ENCODE measurements at places on chromosomes 12 and 14.

GRCh38 chr12:1843641-1844005 is 23.3 kb downstream of the LRTM2 start:
- DNase-seq, result no peak

GRCh38 chr12:68482660-68483059 is 128.0 kb upstream of the RAP1B start:
- no peak for DNase-seq

DNA sequence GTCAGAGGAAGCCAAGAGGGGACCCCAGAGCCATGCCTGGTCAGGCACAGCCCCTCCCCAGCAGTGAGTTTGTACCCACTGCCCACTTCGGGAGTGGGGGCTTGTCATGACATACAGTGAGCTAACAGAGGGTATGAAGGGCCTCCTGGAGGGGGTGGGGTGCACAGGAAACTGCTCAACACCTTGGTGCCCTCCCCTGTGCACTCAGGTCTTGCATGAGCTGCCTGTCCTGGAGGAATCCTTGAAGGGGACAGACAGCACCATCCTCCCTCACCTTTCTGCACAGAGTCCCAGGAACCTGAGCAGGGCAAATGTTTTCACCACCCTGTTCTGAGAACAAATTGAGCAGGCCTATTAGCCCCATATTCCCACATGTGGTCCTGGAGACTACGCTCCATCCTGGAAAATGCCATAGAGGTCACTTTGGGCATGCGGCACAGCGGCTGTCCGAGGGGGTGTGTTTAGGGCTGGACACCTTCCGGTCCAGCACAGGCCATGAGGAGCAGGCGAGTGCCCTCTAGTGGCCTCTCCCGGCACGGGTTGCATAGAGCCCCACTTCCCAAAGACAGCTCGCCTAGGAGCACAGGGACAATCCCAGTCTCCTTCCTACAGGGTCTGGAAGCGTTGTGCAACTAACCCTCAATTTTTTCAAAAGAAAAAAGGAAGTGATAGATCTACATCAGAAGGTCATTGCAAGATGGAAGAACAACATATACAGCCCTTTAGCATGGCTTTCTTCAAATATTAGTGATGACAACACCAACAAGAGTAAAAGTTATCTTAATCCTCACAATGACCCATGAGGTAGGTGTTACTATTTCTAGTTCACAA is 31.9 kb upstream of the ZFP36L1 start:
- DNase-seq, result no peak

DNA sequence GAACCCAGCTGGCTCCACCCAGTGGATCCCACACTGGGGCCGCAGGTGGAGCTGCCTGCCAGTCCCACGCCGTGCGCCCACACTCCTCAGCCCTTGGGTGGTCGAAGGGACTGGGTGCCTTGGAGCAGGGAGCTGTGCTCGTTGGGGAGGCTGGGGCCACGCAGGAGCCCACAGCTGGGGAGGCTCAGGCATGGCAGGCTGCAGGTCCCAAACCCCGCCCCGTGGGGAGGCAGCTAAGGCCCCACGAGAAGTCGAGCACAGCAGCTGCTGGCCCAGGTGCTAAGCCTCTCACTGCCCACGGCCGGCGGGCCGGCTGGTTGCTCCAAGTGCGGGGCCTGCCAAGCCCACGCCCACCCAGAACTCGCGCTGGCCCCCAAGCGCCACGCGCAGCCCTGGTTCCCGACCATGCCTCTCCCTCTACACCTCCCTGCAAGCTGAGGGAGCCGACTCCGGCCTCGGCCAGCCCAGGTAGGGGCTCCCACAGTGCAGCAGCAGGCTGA is 56.2 kb downstream of the ANO2 start:
- DNase-seq, result no peak

DNA sequence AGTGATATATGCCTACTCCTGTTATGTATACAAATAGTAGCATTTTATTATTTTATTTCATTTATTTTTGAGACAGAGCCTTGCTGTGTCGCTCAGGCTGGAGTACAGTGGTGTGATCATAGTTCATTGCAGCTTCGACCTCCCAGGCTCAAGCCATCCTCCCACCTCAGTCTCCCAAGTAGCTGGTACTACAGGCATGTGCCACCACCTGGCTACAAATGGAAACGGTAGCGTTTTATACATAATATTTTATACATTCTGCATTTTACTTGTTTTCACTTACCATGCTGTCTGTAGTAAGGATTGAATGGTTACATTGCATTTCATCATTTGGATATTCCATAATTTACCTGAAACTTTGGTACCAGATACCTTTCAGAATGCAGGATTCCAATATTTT is 14.1 kb downstream of the C1R start:
- no peak for DNase-seq

DNA sequence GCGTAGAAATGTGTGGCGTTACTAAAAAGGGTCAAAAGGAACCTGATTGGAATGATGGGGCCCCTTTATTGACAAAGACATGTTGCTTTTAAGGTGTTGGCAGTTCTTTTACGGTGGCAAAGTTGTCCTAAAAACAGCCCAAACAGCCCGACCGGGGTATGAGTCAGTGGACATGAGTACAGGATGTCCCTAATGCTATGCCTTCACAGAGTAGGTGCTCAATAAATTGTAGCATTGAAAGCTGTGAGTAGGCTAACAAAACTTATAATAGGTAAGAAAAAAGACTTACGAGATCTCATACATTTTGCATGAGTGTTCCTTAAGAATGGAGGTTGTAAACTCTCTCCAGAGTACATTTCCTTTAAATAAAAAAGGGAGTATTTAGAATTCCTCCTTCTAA is 2.6 kb downstream of the ELK3 start:
- DNase-seq, result no peak

DNA sequence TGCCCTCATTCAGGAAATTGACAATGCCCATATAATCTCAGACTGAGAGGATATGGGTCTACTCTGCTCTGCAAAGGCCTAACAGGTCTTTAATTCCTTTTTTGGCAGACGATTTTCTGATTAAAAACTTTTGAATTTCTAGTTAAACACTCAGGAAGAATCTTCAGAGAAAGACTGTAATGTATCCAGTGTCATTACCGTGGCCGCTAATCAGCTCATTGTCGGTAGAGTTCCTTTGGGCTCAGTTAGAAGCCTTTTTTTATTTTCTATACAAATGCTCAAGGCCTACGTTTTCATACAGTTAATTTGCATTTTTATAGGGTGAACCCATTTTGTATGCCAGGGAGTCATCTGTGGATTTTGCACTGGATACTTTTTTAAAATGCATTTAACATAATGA is 549.9 kb downstream of the RPS29 start:
- DNase-seq, result no peak

DNA sequence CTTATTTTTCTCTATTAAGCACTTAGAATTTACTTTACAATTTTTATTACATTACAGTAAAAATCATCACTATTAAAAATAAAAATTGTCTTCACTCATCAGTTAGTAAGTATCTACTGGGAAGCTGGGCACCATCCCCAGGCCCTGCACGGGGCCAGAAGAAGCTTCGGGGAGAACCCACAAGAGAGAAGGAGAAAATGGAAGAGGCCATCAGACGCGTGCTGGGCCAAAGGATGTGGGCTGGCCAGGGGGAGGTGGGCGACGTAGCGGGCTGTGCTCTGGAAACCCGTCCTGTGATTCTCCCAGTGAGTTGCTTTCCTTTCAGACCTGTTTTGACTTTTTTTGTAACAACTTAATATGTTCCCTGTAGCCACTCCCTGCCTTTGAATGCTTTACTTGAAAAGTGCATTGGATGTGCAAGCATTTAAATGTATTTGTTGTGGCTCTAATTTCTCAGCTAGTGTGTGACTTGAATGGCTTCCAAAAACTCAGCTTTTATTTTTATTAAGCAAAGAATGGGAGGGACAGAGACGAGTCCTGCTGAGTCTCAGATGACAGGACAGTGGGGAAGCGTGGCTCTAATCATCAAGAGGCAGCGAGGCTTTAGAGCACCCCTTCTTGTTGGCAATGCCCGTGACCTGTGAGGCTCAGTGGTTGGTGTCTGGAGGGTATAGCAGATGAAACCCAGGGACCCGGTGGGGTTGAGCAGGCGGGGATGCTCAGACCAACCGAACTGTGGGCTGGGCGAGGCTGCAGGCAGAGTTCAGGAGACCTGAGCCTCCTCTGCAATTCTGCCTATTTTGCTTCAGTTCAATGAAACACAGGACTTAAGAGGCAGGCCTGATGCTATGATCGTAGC is 38.8 kb downstream of the SYNE3 start:
- no peak for DNase-seq

DNA sequence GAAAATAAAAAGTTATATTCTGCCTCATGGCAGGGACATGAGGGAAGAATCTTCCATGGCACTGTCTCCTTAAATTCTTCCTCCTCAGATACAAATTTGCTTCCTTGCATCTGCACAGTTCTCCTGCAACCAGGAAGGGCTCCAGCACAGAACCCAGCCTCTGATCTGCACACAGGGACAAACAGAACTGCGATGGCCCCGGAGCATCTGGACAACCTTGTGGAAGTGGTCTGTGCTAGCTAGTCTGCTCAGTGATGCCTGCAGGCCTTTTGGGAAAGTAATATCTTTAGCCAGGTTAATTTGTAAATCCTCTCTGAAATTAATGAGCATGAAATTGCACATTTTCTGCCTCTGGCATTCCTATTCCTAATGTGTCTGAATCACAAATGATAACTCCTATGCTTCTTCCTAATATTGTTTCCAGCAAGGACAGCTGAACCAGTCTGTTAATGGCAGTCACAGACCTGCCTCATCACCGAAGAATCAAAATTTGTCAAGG is 74.8 kb downstream of the GRIP1 start:
- no peak for DNase-seq

All from esophagus squamous epithelium (tissue), 5 donors.